Stimulated activated CD8-positive, alpha-beta memory T cell treated with anti-CD3 and anti-CD28 coated beads, Interleukin-2, amount 100 ng/mL, for 48 hours (primary cell): ENCODE measurements at places on chromosomes 6 and 20.

DNA sequence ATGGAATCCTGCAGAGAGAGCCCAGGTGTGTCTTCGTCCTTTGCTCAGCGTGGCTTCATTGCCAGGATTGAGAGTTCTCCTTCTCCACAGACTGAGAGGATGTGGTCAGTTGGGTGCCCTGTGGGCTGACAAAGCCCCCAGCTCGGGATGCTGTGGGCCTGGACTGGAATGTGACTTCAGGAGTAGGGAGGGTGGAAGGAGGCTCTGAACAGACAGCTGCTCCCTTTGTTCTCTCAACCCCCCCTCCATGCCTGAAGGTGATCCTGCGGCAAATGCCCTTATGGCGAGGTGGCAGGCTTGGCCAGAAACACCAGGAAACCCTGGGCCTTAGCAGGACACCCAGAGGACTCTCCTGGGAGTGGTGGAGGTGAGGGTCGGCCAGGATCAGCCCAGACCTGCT is 1.8 kb upstream of the CST5 start:
- DNase-seq, result no peak

DNA sequence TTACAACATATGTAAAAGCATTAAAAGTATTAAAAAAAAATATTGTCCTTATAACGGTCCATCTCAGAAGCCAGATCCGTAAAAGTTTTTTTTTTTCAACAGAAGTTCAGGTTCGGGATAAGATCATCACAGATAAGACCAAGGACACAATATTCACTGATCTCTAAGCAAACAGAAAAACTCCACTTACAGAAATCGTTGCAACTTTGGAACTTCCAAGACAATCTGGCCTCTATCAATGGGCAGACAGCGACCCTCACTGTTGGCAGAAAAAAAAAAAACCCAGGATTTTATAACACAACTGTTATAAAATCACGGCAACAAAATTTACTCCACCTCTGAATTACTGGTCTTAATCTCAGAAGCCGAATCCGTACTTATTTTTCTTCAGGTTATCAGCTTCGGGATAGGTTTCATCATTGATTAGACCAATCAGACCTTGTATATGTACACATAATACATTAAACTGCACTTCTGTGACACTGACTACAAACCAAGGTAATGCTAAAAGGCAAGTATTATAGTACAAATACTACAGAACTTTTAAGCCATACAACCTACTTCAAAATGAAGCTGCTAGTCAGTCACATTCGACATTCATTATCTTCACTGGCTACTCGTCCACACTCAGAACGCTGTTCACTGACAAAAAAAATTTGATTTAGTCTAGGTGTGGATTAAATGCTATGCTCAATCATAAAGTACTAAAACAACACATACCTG is 34.7 kb upstream of the SYNCRIP start:
- DNase-seq, result no peak

DNA sequence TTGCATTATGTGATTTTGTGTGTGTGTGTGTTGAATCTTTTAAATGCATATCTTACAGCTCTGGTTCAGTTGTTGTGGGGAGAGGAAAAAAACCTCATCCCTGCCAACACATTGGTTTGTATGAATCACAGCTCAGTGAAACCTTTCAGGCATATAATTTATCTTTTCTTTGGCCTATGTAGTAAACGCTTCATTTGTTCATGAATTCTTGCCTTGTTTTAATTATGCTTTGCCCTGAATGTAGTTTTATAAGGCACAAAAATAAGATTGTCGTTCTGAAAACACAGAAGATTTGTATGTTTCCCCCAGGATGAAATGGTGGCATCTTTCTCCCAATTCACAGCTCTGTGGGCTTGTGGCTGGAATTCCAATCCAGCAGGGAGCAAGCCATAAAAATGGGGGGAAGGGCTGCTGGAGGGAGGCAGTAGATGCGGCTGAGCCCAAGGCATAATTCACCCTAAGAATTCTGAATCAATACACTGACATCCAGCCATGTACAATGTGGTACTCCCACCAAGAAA is 45.1 kb downstream of the BCAS1 start:
- no peak for DNase-seq

DNA sequence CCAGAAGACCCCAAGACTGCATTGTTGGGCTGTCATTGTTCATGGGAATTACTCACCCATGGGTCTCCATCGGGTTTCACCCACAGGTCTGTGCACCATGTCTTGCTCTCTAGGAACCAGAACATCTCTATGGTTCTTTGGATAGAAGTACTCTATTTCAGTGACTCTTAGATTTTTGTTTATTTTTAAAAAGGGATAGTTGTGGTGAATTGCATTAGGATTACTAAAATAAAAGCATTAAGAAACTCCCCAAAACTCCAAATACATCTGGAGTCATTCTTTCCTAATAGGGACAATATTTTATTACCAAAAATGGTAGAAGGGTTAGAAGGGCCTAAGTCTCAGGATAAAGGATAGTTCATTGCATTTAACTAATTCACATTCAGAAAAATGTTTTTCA is 166.9 kb upstream of the TNFAIP3 start:
- no peak for DNase-seq

GRCh38 chr20:45308117-45308778 is at the start of gene MATN4:
MATN4 (minus strand) TSS chr20:45308299; CDS start chr20:45305582, 2,717 bp downstream.
- DNase-seq, result no peak

GRCh38 chr6:7468382-7469081 is 72.9 kb upstream of the DSP start:
- peak; percentile 8 for DNase-seq

DNA sequence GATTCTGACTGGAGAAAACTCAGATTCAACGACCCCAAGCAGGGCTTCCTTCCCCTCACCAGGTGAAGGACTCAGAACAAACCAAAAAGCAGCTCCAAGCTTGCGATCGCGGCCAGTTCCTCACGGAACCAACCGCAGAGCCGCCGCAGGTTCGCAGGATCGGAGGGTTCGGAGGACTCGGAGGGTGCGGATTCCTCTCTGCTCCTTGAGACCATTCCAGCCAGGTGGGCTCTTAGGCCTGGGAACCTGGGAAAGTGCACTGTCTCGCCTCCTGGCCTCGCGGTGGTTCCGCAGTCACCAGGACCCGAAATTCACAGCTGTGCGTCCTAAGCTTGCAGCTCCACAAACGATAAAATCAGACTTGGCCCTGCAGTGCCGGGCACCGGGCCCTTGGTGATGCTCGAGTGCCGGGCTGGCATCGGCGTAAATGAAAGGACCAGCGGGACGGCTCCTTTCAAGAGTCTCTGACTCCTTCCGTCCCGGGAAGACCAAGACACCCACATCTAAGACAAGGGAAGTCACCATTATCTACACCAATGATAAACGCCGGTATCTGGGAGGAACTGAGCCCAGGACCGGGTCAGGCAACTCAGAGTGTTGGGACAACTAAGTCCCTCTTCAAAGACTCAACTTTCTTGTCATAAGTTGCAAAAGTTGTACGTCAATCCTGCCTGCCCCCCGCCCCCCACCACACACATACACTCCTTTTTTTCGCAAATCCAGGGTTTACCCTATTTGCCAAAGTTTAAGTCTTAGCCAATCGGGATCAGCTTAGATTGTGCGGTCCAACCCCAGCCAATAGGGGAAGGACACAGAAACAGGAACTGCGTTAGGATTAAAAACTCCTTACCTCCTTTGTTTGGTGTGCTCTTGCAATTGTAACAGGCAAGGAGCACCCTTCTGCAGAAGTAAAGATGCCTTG is 69.8 kb upstream of the PRSS16 start:
- DNase-seq, result peak; percentile 62

GRCh38 chr20:47318027-47318585 is 38.4 kb downstream of the ZMYND8 start:
- DNase-seq, result no peak

DNA sequence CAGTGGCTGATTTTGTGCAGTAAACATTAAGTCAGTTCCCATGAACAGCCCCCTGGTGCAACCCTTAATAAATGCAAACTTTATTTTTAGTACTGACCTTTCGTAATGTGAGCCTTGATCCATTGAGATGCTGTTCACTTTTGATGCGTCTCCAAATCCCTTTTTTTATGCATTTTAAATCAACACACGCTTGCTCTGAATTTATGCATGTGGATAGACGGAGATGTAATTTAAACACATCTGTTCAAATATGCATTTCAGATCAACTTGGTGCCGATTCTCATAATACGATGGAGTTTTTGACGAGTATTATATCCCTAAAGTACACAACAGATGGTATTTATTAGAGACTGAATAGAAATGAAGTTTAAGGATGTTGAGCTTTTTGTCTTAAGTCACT is 505.7 kb downstream of the CDKAL1 start:
- DNase-seq, result no peak

GRCh38 chr6:38080360-38080759 is 260.8 kb downstream of the ZFAND3 start:
- no peak for DNase-seq

GRCh38 chr20:51624157-51624731 is 81.7 kb upstream of the NFATC2 start:
- peak; percentile 49 for DNase-seq

- DNase-seq, result no peak
Measured at GRCh38 chr6:52161689-52162438, 24.3 kb upstream of the IL17A start.

GRCh38 chr6:168124158-168124557 is 45.1 kb upstream of the FRMD1 start:
- DNase-seq, result no peak

- no peak for DNase-seq
Measured at GRCh38 chr20:47627540-47627939, 125.9 kb downstream of the NCOA3 start.

DNA sequence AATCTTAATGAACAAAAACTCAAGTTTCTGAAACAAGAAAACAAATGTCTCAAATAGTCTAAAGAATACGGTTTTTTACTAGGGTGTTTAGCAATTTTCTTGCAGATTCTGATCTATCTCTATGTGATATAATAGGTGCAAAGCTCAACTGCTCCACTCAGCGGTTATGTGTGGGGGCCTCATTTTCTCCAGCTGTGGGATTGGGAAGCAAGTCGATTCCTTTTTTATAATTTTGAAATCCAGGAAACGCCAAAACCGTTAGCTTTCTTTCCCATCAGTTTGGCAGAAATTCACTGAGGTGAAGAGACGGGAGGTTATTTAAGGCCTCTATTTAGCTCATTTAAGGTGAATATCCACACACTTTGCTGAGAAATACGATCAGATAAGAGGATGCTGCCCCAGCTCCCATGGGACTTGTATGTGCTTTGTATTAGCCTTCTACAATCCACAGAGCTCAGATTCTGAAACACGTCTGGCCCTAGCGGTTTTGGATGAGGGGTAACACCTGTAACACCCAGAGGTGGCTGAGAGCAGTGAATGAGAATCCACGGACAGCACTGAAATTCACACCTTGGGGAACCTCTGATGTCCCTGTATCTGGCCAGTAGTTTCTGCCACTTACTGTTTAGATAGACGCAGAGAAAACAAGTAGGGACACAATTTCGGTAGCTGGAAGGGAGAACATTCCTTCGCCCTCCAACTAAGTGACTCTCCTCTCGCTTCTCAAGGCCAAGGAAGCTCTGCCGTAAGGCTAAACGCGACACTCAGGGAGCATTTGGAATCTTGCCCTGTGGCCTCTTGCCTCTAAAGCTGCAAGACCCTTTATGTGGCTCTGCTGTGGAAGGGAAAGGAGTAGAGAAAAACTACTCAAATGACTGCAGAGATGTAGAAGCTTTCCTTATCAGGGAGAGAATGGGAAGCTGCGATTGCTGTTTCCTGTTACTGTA is 6.5 kb upstream of the BCAS4 start:
- no peak for DNase-seq

- DNase-seq, result no peak
Measured at GRCh38 chr6:67450641-67451040, 1184.4 kb upstream of the ADGRB3 start.

DNA sequence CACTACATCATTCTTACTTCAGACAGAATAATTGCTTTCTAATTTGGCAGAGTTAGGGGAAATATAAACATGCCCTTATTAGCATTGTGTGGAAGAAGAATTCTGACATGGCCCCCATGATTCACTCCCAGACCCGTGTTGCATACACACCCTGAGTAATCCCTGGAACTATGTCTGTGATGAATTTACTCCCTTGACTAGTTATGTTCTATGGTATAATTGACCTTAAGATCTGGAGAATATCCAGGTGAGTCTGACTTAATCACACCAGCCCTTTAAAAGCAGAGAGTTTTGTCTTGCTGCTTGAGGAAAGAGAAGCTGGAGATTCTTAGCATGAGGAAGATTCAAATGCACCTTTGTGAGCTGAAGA is 262.9 kb downstream of the SOX4 start:
- DNase-seq, result no peak

DNA sequence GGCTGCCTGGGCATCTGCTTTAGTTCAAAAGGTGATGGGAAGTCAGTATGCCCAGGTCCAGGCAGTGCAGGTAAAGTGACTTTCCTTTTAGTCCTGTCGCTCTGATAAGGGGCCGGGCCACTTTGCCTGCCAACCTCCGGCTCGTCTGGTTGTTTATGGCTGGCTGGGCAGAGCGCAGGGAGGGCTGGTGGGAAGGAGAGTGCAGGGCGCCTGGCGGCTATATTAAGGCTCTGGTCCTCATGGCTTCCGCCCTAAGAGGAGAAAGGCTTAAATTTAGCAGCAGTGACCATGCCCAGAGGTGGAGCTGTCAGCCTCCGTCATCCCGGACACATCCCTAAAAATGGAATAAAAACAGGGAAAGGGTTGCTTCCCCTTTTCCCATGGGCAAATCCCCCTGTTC is 14.6 kb downstream of the GATA5 start:
- DNase-seq, result no peak

- DNase-seq, result no peak
Measured at GRCh38 chr6:45148711-45149341, 179.3 kb upstream of the RUNX2 start.

DNA sequence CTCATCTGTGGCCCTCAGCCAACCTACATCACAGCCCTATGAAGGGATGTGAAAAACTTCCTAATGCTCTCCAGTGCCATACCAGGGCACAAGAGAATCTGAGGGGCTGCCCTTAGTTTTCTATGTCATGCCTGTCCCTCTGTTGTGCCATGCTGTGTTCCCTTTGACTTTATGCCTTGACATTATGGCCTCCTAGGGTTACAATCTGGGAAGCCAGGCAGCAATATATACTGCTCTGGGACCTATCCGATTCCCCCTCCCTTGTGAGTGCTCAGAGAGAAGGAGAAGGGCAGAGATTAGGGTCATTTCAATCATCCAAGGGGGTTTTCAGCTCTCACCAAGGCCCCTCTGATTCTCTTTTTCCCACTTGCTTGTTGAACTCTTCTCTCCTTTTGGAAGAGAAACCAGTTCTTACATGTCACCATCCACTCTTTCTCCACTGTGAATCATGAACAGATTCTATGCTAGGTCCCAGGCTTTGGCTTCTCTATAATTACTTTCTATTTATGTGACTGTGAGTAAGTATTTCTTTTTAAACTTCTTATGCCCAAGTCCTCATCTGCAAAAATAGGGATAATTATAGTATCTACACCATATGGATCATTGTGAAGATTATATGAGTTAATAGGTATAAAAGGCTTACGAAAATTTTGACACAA is 14.2 kb upstream of the FRK start:
- no peak for DNase-seq

GRCh38 chr20:50729901-50730764 is 1.2 kb upstream of the PARD6B start:
- no peak for DNase-seq

DNA sequence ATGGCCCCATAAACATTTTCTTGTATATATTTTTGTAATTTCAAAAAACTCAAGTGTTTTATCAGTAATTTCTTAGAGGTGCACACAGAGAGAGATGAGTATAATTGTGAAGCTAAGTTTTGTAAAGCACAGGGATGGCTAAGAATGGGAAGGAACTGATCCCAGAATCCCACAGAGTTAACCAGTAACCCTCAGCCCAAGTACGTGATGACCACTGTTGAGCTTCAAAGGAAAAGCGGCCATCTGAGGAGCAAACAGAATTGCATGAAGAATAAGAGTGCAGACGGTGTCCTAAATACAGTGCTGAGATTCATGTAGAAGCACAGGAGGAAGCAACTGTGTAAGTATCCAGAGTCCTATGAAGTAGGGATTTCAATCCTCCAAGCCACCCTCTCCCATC is 28.1 kb upstream of the HLA-C start:
- no peak for DNase-seq
